ENCODE measurements at places on chromosomes 3 and 15.
A peak's percentile ranks its signal among the peaks of the same experiment; 100 is the strongest.

DNA sequence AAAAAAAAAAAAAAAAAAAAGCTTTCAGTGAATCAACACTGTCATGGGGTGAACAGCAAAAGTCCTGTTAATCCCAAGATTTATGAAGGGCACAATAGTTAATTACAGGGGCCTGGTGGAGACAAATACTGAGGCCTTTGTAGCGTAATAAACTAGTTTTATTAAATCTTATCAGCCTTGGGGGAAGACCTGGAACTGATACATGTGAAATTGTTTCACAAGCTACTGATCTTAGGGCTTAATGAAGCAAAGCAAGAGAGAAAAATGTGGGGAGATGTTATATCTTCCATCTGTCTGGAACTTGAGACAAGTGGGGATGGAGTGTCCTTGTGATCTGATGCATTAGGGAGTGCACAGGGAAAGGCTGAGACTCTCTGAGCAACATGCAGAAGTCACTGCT is 47.9 kb upstream of the OSBPL11 start:
- no peak for DNase-seq

GRCh38 chr3:138588445-138588844 is 5.6 kb downstream of the CEP70 start:
- no peak for DNase-seq

GRCh38 chr15:57427367-57427821 is 51.1 kb downstream of the CGNL1 start:
- no peak for DNase-seq

GRCh38 chr3:197575362-197575761 is 19.6 kb upstream of the BDH1 start:
- no peak for DNase-seq

GRCh38 chr3:195876297-195877064 is 31.9 kb downstream of the TNK2 start:
- DNase-seq: no peak

DNA sequence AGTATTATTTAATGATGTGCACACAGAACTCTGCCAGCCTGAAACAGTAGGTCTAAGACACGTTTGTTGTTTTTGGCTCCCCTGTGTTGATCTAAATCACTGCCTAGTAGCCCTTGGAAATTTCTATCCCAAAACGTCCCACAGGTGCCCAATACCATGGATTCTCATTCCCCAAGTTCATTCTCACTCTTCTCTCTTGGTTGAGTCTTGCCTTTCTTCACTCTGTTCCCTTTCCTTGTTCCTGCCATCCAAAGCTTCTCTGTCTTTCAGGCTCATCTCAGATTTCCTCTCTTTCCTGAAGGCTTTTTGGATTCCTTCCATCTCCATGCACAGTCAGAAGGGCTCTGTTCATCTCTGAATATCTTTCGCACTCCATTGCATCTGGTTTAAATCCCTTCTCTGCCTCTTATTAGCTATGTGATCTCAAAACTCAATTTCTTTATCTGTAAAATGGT is 54.2 kb downstream of the PPARG start:
- no peak for DNase-seq

GRCh38 chr15:44712346-44713005 is 1.2 kb downstream of the B2M start:
- no peak for DNase-seq

DNA sequence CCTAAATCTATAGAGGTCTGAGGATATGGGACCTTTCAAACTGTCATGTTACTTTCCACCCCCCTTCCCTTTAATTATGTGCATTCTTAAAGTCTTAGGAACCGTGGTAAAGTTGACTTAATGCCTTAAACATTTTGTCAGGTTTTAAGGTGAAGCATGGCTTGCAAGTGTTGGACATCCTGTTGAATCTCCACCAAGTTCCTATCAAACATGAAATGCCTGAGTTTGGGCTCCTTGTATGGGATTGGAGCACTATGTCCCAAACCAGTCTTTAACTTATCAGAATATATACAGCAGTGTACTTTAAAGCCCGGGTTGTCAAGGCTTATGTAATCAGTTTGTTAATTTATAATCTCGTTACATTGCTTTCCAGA is 1.1 kb downstream of the SNRK start:
- DNase-seq: no peak

GRCh38 chr3:101950985-101951733 is 101.8 kb downstream of the NFKBIZ start:
- DNase-seq: no peak

DNA sequence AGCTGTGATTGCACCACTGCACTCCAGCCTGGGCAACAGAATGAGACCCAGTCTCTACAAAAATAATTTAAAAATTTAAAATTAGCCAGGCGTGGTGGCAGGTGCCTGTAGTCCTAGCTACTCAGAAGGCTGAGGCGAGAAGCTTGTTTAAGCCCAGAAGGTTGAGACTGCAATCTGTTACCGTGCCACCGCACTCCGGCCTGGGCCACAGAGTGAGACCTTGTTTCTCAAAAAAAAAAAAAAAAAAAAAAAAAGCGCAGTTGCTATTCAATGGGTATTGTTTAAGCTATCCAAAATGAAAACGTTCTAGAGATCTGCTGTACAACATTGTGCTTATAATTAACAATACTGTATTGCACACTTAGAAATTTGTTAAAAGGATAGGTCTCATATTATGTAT is 24.0 kb downstream of the ZNF148 start:
- DNase-seq: no peak

DNA sequence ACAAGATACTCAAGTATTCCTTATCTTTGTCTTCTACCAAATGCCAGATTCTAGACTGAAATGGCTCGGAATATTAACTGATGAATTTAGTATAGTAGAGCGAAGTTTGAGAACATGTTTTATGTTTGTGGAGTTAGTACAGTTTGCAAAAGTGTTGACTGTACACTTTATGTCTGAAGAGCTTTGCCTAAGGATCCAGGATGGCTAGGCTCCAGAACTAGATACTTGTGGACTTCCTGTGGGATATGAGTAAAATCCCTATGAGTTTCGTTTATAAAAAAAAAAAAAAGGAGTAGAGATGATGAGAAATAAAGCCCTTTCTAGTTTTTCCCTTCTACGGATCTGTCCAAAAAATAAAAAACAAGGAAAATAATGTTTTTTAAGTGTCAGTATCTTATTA is 96.7 kb downstream of the TP63 start:
- no peak for DNase-seq

- no peak for DNase-seq
Observed at GRCh38 chr3:186209810-186210752, 101.2 kb upstream of the ETV5 start.

- no peak for DNase-seq
Observed at GRCh38 chr15:67850994-67851571, 11.2 kb upstream of the RNU6-1 start.

DNA sequence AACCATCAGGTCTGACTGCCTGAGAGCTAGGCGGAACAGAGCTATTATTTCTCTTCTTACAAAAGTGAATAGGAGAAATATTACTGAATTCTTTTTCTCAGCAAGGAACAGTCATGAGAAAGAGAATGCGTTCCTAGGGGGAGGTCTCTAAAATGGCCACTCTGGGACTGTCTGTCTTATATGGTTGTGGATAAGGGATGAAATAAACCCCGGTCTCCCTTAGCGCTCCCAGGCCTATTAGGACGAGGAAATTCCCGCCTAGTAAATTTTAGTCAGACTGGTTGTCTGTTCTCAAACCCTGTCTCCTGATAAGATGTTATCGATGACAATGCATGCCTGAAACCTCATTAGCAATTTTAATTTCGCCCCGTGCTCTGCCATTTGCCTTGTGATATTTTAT is 20.1 kb upstream of the WDR5B start:
- no peak for DNase-seq

GRCh38 chr3:101340591-101340990 is 20.2 kb upstream of the IMPG2 start:
- no peak for DNase-seq

DNA sequence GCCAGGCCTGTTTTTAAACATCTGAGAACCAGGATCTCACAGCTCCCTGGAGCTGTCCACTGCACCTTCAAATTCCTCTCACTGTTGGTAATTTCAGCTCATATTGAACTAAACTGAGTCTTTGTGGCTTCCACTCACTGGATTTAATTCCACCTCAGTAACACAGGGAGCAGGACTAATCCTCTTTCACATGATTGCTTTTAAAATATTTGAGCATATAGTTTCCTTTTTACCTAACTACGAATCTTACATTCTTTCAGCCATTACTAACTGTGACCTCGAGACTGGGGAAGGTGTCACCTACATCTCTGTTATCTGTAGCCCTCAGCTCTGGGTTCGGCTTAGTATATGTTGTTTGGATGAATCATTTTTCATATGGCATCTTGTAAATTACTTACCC is 194.3 kb upstream of the C2CD4B start:
- DNase-seq: no peak

- DNase-seq: no peak
Observed at GRCh38 chr3:72299823-72300222, 514.9 kb upstream of the PROK2 start.

GRCh38 chr15:78979456-78980320 is 34.8 kb upstream of the CTSH start:
- no peak for DNase-seq

DNA sequence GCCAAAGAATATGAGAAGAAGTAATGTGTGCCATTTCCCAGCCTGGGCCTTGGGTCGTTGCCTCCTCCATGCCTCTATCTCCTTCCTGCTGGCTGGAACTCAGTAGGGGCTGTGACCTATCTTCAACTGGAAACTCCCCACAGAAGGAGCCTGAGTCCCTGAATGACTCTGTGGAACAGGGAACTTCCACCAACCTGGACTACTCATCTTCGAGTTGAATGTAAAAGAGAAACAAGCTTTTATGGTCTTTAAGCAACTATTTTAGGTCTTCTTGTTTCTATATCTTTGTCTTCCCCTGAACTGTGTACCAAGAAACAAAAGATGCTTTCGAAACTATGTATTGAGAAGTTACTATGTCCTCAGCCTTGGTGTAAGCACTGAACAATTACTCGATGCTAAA is 355.3 kb upstream of the NR2F2 start:
- no peak for DNase-seq

GRCh38 chr15:94607176-94607654 is 375.9 kb downstream of the MCTP2 start:
- no peak for DNase-seq

- no peak for DNase-seq
Observed at GRCh38 chr3:108124337-108125152, 33.7 kb upstream of the CD47 start.

DNA sequence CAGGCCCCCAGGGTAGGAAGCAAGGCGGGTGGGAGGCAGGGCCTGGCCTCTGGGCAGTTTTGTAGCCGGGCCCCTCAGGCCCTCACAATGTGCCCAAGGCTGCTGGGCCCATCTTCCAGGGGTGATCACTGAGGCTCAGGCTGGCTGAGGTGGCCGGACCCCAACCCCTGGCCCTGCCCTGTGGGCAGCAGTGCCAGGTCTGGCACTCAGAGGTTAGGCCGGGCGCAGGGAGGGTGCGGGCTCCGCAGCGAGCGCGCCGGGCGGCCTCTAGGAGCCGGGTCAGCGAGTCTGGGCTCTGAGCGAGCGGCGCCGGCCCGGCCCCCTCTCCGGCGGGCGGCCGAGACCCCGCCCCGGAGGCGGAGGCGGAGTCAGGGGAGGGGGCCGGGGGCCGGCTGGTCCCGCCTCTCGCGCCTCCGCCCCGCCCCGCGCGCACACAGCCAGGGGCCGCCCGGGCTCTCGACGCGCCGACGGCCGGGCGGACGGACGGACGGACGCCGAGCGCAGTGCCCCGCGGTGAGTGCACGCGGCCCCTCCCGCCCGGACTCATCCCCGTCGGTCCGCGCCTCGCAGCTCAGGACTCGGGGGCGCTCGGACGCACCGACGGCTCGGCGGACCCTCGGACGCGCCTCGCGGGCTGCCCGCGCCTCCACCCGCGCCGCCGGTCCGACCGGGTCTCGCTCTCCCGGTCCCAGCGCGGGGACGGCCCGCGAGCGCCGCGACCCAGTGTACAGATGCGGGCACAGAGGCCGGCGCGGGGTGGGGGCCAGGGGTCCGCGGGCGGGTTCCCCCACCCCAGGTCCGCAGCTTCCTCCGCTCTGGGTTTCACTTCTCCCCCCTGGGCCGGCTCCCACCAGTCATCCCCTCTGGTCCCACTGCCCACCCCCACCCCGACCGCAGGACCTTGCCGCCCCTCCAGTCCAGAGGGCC is at the start of gene FBLN2:
FBLN2 (plus strand) TSS at position 430 of the 927 bp plus-strand sequence. CDS start 21,231 bp downstream, outside the sequence.
- DNase-seq: no peak

DNA sequence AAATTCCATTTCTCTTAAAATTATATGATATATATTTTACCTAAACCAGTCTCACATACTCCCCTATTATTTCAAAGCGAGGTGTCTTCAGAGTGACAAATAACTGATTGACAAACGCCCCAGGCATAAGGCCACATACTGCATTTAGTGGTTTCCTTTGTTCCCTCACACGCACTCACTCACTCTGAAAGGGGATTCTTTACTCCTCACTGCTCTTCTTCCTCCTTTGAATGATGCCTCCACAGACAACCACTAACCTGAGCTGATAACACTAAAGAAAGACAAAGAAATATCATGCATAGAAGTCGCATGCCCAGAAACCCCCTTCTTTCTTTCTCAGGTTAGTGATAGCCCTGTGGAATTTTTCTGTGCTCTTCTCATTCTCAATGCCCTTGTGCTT is 24.1 kb upstream of the BBX start:
- no peak for DNase-seq

DNA sequence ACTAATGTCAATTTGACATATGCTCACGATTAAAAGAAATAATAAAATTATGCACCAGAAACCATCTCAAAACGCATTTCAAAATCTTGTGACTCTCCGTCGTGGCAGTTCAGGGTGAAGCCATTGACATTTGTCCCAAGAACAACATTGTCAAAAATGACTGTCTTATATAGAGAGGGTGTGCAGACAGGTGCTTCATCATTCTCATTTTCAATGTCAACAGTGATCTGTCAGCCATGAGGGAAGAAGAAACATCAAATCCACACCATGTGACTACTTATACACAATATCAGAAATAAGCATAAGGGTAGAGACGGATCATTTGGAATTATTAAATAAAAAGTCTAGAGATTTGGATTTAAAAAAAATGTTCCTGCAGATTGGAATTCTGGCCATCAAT is 65.1 kb upstream of the C3orf49 start:
- DNase-seq: no peak

GRCh38 chr15:97998307-97999071 is 38.0 kb downstream of the ARRDC4 start:
- DNase-seq: no peak

DNA sequence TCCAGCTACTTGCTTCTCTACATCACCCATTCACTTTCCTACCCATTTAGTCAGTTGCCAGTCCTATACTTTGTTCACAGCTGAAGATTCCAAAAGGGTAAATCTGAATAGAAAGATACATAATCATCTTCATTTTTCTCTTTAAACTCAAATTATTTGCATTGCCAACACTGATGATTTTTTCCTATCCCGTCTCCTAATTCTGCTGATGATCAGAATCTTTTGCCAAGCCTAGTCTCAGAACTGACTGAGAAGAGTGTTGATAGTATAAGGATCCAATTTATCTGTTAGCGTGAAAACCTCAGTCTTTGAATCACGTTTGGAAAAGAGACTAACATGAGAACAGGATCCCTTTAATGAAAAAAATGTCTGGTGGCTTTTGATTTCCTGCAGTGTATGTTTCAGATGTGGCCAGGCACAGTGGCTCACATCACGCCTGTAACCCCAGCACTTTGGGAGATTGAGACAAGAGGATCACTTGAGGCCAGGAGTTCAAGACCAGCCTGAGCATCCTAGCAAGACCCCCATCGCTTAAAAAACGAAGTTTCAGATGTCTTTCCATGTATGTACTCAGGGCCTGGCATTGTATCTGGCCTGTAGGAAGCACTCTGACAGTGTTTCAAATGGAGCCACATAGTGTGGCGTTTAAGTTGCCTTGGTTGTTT is 169.4 kb downstream of the KLHL25 start:
- DNase-seq: no peak

- peak; percentile 5 for DNase-seq
Observed at GRCh38 chr3:112333381-112334317, 693 bp downstream of the CD200 start.

- no peak for DNase-seq
Observed at GRCh38 chr3:184238246-184238818, 8.9 kb downstream of the VWA5B2 start.

Measured in stimulated activated CD8-positive, alpha-beta memory T cell treated with anti-CD3 and anti-CD28 coated beads, Interleukin-2, amount 100 ng/mL, for 1 hour (primary cell).